Activated naive CD8-positive, alpha-beta T cell treated with anti-CD3 and anti-CD28 coated beads for 36 hours (primary cell): ENCODE measurements at places on chromosomes 11 and 22. TPM values are rescaled to one million over a fixed set of nuclear protein-coding genes. Genes with fewer than 3 reads are reported as not detected.

- H3K27ac ChIP-seq = no peak overlapping the region
- H3K36me3 ChIP-seq = no peaks in the 10 kb centered on the region
- H3K27me3 ChIP-seq = peaks cover 18% of the 10 kb centered on the region
- H3K4me1 ChIP-seq = peaks cover 7% of the 10 kb centered on the region
- no peak for DNase-seq
Measured at GRCh38 chr11:72274435-72274834, 30.5 kb upstream of the PHOX2A start.

GRCh38 chr11:59754494-59754858, 700 bp upstream of the STX3 start:
- H3K4me1 ChIP-seq = peaks cover 23% of the 10 kb centered on the region
- peak; percentile 19 for DNase-seq
- no peak overlapping the region for H3K27ac ChIP-seq
- H3K4me3 ChIP-seq = peak overlapping the region; percentile 85
- H3K27me3 ChIP-seq = peaks cover 5% of the 10 kb centered on the region
- H3K36me3 ChIP-seq = no peaks in the 10 kb centered on the region

DNA sequence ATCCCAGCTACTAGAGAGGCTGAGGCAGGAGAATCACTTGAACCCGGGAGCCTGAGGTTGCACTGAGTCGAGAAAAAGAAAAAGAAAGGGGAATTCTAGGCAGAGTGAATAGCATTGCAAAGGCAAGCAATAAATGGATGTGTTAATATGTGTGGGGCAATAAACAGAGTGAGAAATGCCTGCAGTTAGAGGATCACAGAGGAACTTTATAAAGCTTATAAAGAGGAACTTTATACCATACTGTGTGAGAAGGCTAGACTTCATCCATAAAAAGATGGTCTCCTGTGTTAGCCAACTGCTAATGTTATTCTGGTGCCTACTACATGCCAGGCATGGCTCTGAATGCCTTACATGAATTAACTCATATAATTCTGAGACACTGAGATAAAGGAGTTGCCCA, 841 bp downstream of the B3GNT6 start:
- H3K27me3 ChIP-seq = peaks cover 55% of the 10 kb centered on the region
- H3K4me3 ChIP-seq = no peak overlapping the region
- H3K27ac ChIP-seq = no peak overlapping the region

The ACP2 gene
- 13.9 TPM for total RNA-seq

DNA sequence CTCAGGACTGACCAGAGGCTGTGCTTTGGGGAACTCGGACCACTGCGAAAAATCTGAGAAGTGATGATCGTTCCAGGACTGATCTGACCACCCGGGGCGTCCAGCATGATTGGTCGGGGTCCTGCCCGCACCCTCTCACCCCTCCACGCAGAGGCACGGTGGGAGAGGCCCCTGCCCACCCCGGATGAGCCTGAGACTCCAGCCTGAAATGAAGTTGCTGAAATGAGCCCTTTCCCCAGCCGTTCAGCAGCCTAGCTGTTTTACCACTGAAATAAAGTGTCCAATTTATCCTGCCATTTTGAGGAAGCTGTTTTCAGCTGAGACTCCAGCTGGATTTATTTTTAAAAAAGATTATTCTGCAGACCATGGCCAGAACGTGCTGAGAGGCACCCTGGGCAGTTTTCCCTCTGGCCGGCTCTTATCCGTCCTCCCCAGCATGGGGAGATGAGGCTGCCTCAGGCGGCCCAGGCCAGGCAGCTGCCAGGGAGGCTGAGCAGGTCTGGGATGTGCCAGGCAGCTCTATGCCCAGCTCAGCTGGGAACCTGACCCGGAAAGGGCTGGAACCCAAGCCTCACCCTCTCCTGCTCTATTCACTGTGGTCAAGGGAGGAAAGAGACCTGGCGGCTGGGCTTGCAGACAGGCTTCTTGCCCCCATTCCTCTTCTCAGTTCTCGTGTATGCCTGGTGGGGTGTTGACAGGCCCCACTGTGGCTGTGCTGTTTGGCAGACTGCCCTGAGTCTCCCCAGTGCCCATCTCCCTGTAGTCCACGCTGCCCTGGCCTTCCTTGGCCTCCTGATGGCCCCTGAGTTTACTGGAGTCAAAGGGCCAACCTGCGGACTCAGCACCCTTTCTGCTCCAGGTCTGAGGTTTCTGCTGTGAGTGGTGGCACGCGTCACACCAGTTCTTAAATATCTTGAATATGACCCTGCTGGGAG, 161.0 kb upstream of the B3GAT1 start:
- H3K4me3 ChIP-seq = no peak overlapping the region
- peaks cover 3% of the 10 kb centered on the region for H3K27me3 ChIP-seq

DNA sequence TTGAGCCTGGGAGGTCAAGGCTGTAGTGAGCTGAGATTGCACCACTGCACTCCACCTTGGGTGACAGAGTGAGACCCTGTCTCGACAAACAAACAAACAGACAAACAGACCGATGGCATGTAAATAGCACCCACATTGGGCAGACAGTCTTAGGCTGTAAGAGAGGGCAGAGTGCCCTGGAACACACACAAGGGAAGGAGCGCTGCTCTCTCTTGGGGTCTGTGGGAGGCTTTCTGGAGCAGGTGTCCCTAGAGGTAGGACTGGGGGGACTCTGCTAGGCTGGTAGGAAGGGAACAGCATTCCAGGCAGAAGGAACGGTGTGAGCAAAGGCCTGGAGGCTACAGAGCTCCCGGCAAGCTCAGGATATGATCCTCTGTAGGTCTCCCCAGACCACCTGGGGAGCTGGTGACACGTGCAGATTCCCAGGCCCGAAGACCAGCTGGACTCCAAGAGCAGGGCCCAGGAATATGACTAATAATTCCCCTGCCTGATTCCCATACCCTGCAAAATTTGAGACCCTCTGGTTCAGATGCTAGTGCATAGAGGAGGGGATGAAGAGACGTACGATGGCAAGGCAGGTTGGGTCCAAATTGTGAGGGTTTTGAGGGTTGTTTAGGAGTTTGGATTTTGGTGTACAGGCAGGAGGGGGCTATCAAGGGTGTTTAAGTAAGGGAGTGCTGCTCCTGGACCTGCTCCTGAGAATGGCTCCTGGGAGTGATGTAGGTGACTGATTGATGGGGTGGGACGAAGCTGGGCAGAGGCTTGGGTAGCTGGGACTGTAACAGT, 11.6 kb downstream of the SMIM38 start:
- H3K4me1 ChIP-seq = peaks cover 16% of the 10 kb centered on the region
- peaks cover 7% of the 10 kb centered on the region for H3K36me3 ChIP-seq
- H3K4me3 ChIP-seq = peak overlapping the region; percentile 66
- H3K27me3 ChIP-seq = peaks cover 4% of the 10 kb centered on the region
- DNase-seq = no peak

DNA sequence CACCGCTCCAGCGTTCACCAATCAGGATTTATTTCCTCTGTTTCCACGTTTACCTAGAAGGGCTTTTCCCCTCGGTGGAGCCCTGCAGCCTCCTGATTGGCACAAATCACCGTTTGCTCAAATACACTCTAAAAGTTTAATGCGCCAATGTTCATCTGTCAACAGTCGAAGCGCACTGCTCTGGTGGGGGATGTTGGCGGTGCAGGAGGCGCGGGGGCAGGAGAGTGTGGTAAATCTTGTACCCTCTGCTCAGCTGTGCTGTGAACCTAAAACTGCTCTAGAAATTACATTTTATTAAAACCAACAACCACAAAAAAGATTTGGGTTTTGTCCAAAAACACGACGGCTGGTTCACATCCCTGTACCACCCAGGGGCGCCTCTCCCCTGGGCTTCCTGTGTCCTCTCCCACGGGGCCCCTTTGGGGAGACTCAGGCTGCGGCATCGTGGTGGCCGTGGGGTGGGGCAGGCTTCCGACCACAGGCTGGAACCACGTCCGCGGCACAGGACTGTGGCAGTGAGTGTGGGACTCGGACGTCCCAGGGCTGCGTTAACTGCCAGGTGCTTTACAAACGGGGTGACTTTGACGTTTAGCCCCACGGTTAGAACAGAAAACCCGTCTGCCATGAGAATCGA, 13.5 kb downstream of the TTLL8 start:
- H3K36me3 ChIP-seq = no peaks in the 10 kb centered on the region
- peaks cover 6% of the 10 kb centered on the region for H3K4me1 ChIP-seq
- H3K27ac ChIP-seq = no peak overlapping the region
- peaks cover 24% of the 10 kb centered on the region for H3K27me3 ChIP-seq
- DNase-seq = no peak

DNA sequence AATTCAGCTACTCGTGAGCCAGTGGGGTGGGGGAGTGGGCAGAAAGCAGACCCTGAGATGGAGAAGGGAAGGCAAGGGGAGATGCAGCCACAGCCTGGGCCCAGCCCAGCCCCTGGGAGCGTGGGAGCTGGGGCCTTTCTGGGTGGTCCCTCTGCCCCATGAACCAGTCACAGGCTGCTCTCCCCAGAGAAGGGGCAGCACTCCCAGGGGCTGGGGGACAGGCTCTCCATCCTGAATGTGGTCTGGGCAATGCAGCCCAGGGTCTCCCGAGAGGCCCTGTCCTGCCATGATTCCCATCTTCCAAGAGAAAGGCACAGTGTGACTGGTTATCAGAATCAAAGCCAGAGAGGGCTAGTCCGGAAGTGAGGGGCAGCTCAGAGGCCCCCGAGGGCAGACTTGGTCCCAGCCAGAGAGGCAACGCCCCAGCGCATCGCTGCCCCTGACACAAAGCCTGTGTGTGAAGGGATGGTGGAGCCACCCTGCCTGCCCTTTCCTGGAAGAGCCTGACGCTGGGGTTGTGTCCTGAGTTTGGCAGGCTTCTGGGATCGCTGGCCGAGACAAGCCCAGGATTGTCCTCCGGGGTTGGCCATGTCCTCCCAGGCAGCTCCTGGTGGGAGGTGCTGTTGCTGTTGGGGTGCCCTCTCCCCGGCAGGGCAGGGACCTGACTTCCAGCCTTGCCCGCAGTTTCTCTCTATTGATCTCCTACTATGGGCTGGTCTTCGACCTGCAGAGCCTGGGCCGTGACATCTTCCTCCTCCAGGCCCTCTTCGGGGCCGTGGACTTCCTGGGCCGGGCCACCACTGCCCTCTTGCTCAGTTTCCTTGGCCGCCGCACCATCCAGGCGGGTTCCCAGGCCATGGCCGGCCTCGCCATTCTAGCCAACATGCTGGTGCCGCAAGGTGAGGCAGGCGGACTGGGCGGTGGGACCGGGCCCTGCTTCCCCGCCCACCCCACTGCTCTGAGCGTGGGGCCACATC, 23.8 kb upstream of the SLC22A12 start:
- H3K4me3 ChIP-seq = no peak overlapping the region
- H3K27me3 ChIP-seq = no peaks in the 10 kb centered on the region
- no peak overlapping the region for H3K27ac ChIP-seq
- no peaks in the 10 kb centered on the region for H3K4me1 ChIP-seq

- H3K4me3 ChIP-seq = no peak overlapping the region
- peaks cover 2% of the 10 kb centered on the region for H3K36me3 ChIP-seq
- no peaks in the 10 kb centered on the region for H3K27me3 ChIP-seq
Measured at GRCh38 chr22:42645341-42645937, 3.8 kb downstream of the CYB5R3 start.

DNA sequence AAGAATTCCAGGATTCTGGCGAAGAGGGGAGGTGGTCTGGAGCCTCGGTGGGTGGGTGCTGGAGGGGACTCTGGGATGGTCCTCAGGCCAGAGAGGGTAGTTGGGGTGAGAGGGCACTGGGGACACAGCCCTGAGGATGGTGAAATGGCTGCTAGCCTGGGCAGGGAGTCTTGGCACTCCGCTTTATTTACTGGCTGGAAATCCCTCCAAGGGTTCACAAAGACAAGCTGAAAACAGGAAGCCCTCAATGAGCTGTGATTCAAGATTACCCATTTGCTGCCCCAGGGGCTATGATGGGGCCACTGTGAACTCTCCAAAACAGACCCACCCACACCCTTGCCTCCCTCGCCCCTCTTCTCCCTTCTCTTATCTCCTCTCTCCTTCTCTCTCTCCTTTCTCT, 71.9 kb downstream of the FBXO7 start:
- H3K4me3 ChIP-seq = no peak overlapping the region
- no peak overlapping the region for H3K27ac ChIP-seq
- H3K27me3 ChIP-seq = peaks cover 20% of the 10 kb centered on the region

The EPS8L2 gene
- total RNA-seq = 15.9 TPM

GRCh38 chr11:35892166-35892565, 51.7 kb upstream of the LDLRAD3 start:
- H3K4me1 ChIP-seq = no peaks in the 10 kb centered on the region
- no peaks in the 10 kb centered on the region for H3K36me3 ChIP-seq
- peaks cover 13% of the 10 kb centered on the region for H3K27me3 ChIP-seq
- no peak overlapping the region for H3K4me3 ChIP-seq
- no peak overlapping the region for H3K27ac ChIP-seq
- no peak for DNase-seq

DNA sequence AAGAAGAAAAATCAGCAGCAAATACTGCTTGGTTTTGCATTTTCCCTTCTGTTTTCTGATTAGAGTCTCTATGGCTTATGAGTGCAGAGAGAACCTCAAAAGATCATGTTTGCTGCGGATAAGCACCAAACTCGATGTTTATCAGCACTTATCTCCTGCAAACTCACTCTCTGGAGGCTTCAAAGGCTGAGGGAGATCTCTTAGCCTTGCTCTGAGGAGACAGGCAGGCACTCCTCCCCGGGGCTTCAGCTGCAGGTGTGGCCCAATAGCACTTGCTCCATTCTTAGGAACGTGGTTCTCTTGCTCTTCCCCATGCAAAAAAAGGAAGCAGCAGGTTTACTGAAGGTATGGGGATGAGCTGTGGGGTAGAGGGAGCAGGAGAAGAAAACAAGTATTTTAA, 45.1 kb downstream of the FLI1 start:
- H3K4me1 ChIP-seq = peaks cover 72% of the 10 kb centered on the region
- no peak for DNase-seq
- peak overlapping the region; percentile 12 for H3K4me3 ChIP-seq
- no peaks in the 10 kb centered on the region for H3K27me3 ChIP-seq
- H3K36me3 ChIP-seq = peaks cover 18% of the 10 kb centered on the region

- no peaks in the 10 kb centered on the region for H3K27me3 ChIP-seq
- DNase-seq = no peak
- no peak overlapping the region for H3K27ac ChIP-seq
- peaks cover 7% of the 10 kb centered on the region for H3K36me3 ChIP-seq
- no peak overlapping the region for H3K4me3 ChIP-seq
Measured at GRCh38 chr22:29786031-29786430, 18.9 kb downstream of the UQCR10 start.

The C22orf42 gene
- total RNA-seq = not detected
